CD4-positive, alpha-beta T cell treated with Interleukin-6 for 4 hours (primary cell): ENCODE measurements at places on chromosomes 11 and 22.

- DNase-seq = no peak
These were observed 128.6 kb downstream of the SLC17A6 start for GRCh38 chr11:22466809-22467208.

DNA sequence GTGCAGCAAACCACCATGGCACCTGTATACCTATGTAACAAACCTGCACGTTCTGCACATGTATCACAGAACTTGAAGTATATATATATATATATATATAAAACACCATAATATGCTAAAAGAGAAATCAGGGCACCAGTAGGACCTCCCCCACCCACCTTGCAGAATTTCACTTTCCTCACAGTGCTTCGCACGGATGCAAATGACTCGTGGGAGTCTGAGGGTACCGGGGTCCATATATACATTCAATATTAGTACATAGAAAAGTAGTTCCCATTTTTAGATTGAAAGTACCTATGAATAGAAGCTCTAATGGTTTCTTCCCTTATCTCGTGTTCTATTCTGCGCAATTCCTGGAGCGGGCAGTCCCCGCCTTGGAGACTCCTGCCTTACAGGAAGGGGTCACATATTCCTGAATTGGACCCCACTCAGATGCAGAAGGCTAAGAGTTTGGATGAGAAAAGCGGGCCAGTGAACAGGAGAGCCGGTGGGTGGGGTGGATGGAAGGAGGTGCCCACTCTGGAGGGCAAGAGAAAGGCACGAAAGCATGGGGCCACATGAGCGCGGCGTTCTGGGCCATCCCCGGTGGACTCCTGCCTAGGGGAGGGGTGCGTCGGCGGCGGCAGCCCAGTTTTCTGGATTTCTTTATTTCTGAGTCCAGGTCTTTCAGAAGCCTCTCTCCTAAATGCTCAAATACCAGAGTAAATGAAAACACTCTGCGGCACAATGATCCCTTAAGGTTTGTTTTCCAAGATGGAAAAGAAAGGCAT, 136.3 kb downstream of the ETS1 start:
- no peak for DNase-seq

DNA sequence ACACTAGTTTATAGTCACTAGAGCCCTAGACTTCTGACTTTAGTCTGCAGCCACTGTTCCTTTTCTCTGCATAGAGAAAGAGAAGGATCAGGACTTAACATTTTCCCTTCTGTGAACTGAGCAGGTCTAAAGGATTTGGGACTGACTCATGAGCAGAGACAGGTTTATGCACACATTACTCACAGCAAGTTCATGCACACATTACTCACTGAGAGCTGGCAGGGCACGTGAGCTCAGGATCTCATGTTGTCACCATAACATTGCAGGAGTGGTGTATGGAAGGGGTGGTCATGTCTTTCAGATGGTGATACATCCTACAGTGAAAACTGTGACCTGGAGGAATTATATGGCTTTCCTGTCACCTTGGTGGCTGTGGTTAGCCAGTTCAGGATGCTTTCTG, 56.4 kb downstream of the CEP164 start:
- DNase-seq = no peak

DNA sequence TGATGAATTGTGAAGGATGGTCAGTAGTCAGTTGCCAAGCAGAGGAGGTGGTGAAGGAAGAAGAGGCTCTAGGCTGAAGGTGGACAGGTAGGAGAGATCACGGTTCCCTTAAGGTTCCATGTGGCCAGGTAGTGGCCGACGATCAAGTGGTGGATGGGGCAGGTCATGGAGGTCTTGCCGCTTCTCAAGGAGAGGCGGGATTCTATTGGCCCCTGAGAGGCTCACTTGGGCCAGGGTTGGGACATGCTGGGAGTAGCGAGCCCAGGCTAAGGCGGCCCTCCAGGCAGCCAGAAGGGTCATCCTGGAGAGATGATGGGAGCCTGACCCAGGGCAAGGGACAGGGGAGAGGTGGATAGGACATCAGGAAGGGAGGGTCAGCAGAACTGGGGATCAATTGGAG, 20.9 kb upstream of the TMPRSS4 start:
- DNase-seq = no peak
